NCI-H524 (cell line): ENCODE measurements at places on chromosomes 1 and 21.

GRCh38 chr1:93672477-93673162 is 9.0 kb downstream of the BCAR3 start:
- DNase-seq = no peak

DNA sequence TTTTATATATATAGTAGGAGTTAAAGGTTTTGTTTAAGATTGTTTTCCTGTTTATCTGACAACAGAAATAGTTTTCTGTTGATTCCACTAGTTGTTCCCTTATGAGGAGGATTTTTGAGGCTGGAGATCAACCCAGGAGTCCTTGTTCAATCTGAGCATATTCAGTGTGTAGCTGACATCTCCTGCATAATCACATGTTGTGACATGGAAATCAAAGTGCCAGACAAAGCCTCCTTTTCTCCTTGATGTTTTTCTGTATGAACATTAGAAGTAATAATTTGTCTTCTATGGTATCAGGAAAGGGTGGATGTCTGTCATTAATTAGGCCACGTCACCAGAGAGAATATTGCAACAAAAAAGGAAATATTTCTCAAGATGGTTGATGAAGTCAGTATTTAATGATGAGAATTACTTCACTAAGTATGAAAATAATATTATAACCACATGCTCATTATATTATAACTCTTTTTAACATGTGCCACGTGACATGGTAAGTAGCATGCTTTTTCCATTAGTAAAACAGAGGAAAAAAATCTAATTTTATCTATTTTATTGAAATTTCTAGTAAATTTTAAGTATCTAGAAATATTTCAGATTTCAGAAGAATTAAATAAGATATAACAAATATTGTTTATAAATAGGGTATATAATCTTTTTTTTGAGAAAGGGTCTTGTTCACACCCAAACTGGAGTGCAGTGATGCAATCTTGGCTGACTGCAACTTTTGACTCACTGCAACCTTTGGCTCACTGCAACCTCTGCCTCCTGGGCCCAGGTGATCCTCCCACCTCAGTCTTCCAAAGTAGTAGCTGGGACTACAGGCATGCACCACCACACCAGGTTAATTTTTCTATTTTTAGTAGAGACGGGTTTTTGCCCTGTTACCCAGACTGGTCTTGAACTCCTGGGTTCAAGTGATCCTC is 223.5 kb downstream of the HMCN1 start:
- no peak for DNase-seq

DNA sequence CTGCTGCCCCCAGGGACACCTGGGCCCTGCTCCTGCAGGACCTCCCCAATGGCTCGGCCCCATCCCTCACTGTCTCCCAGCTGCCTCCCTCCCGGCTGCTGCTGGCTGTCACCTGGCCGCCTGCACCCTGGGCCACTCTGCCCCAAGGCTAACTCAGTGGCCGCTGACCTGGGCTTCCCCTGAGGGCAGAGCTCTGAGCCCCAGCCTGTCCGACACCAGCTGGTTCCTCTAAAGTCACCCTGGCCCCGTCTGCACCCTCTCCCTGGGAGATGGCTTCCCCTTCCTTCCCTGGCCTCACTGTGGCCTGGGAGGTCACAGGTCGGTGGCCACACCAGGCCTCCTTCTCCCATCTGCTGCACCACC is 15.0 kb downstream of the ITGB2 start:
- DNase-seq = no peak

DNA sequence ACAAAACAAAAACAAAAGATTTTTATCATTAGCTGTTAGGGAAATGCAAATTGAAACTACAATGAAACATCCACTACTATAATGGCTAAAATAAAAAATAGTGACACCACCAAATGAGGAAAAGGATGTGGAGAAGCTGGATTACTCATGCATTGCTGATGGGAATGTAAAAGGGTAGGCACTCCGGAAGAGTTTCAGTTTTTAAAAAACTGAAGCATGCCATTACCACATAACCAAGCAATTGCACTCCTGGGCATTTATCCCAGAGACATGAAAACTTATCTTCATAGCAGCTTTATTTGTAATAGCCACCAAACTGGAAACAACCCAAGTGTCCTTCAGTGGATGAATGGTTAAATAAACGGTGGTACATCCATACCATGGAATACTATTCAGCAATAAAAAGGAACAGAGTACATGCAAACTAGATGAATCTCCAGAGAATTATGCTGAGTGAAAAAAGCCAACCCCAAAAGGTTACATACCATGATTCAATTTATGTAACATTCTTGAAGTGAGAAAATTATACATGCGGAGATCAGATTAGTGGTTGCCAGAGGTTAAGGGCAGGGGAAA is 14.5 kb upstream of the CFAP298 start:
- no peak for DNase-seq

DNA sequence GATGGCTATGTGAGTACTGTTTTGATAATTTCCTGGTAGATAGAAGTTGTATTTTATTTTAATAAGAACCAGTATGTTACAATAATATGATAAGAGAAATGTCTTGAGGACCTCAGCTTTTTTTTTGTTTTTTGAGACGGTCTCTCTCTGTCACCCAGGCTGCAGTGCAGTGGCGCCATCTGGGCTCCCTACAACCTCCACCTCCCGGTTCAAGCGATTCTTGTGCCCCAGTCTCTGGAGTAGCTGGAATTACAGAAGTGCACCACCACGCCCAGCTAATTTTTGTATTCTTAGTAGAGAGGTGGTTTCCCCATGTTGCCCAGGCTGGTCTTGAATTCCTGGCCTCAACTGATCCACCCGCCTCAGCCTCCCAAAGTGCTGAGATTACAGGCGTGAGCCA is 968.1 kb upstream of the ADGRL4 start:
- no peak for DNase-seq

GRCh38 chr1:59857679-59858354 is 43.1 kb downstream of the HOOK1 start:
- DNase-seq = no peak

DNA sequence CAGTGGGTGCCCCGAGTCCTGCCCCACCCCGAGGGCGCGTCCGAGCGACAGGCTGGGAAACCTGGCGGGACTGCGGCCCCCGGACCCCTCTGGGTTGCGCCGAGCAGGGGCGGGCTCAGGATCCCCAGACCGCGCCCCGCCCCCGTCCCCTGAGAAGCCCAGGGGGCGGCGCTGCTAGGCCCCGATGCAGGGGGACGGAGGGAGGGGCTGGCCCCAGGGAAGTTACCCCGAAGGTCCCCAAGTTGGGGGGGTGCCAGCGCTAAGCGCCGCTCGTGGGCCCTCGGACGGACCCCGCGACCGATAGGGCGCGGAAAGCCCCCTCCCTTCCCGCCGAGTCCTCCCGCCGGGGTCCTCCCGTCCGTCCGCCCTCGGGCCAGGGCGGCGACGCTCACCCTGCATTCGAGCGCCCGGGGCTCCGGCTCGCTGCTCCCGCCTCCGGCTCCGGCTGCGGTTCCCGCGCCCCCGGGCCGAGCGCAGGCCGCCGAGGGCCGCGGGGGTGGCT is 414 bp downstream of the GPR153 start:
- DNase-seq = no peak

- no peak for DNase-seq
Measured at GRCh38 chr1:2971101-2971501, 50.2 kb upstream of the ACTRT2 start.

GRCh38 chr1:177593105-177593504 is 376.8 kb downstream of the SEC16B start:
- no peak for DNase-seq

GRCh38 chr1:31503570-31503969 is 72.7 kb upstream of the TINAGL1 start:
- peak; percentile 27 for DNase-seq

DNA sequence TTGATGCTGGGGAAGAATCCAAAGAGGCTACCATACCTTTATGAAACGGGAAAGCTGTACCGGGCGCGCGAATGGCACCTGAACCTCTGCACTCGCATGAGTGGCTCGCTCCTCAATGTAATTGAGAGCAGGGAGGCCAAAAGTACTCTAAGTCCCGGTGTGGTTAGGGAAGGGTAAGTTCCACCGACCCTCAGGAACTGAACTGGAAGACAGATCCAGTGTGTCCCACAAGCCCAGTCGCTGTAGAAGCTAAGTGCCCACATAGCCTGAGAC is 1.0 kb downstream of the GATAD2B start:
- no peak for DNase-seq
